Activated CD4-positive, alpha-beta memory T cell treated with anti-CD3 and anti-CD28 coated beads for 36 hours (primary cell): ENCODE measurements at places on chromosomes 3 and 15.

DNA sequence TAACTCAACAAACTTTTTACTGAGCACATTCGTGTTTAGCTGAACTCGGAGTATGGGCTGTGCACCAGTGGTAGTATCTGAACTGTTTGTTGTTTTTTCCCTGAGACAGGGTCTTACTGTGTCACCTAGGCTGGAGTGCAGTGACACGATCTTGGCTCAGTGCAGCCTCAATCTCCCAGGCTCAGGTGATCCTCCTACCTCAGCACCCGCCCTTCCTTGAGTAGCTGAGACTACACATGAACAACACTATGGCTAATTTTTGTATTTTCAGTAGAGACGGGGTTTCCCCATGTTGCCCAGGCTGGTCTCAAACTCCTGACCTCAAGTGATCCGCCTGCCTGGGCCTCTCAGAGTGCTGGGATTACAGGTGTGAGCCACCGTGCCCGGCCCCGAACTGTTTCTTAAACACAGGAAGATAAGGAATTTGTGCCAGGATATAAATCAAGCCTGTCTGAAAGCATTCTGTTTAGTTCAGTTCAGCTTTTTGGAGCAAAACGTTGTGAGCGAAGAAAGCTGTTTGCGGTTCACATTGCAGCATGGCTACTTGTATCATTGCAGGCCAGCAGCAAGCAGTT is 40.4 kb upstream of the SKOR1 start:
- DNase-seq, result no peak

DNA sequence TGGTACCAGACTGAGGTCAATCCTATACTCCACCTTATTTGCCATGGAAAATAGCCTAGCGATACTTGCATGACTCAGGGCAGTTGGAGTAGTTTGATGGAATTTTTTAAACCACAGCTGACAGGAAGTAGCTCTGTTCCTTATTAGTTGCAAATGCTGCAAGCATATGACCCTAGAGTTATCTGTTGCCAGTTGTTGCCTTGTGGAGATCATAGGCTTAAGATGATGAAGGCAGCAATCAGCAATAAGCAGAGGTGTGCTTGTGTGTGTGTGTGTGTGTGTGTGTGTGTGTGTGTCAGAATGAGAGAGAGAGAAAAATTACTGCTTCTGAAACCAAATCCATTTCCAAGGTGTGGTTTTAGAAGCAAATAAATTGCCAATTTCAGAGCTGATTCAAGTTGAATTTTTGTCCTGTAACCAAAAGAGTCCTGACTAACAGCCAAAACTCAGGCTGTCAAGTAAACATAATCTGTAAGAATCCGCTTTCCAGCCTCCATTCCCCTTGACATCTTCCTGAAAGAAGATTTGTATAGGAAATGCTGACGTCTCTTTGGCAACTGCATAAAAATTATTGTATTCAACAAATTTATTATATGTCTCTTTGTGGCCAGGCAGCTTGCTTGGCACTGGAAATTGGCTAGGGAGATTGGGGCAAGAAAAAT is 141.2 kb downstream of the SERPINI1 start:
- DNase-seq, result no peak

GRCh38 chr3:60001369-60001768 is 951.5 kb upstream of the CFAP20DC start:
- DNase-seq, result no peak

GRCh38 chr3:31132132-31132769 is 237.8 kb upstream of the GADL1 start:
- DNase-seq, result no peak

GRCh38 chr3:11991751-11992150 is 12.4 kb upstream of the SYN2 start:
- no peak for DNase-seq

DNA sequence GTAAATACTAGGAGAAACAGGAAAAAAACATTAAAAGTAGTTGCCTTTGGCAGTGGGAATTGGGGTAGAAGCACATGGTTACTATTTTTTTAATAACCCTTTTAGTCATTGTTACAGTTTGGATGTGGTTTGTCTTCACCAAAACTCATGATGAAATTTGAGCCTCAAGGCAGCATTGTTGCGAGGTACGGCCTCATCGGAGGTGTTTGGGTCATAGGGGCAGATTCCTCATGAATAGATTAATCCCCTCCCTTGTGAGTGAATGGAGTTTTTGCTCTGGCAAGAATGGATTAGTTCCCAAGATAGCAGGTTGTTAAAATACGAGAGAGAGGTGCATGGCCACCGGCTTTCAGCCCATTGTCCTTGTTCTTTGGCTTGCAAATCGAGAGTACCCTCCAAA is 92.6 kb downstream of the LEKR1 start:
- no peak for DNase-seq

DNA sequence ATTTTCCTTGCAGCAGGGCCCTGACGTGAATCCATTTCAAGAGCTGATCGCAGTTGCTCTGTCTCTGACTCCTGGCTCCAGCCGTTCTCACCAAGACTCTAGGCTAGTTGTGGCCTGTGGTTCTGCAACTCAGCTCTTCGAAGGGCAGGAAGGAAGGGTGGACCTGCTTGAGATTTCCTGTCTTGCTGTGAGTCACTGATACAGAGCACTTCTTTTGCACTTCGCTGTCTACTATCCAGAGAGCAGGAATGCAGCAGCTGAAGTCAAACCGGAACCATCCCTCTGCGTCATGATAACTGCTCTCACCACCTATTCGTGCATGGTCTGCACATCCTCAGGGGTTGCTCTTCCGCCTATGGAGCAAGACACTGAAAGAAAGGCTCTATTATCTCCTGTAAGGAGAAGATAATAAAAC is 59.7 kb downstream of the RAP2B start:
- peak; percentile 81 for DNase-seq

GRCh38 chr3:12253516-12254343 is 35.1 kb upstream of the PPARG start:
- DNase-seq, result no peak

DNA sequence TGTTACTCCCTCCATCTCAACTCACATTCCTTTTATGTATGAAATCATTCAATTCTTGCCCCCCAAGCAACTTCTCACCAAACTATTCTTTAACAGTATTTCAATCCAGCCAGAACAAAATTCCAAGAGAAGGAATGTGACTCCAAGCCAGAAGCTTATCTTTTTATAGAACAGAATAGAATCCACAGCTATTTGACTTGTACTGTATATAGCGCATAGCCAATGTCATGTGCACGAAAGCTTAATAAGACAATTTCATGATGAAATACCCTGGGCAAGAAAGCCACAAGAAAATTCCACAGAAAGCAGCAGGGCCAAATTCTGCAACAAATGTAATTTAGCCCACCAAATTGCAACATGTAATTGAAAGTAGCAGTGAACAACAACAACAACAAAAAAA is 127.6 kb upstream of the UBE2E2 start:
- no peak for DNase-seq

DNA sequence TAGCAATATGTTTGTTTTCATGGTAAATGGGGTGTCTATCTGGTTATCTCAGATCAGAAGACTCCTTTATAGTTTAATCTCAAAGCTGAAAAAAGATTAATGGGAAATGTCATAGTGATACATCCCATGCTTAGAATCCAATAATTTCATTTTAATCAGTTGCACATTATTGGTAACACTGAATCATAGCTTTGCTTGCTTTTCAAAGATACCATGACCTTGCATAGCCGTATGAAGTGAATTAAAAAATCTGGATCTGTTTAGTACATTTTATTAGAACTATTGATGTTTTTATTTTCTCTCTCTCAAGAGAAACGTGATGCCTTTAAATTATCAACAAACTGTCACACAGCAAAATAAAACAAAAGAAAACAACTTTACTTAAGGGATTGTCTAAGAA is 506.7 kb upstream of the SGO1 start:
- no peak for DNase-seq

- no peak for DNase-seq
Observed at GRCh38 chr3:22982981-22983587, 220.0 kb upstream of the UBE2E2 start.

GRCh38 chr3:139746481-139746880 is 68.7 kb upstream of the NMNAT3 start:
- DNase-seq, result no peak

DNA sequence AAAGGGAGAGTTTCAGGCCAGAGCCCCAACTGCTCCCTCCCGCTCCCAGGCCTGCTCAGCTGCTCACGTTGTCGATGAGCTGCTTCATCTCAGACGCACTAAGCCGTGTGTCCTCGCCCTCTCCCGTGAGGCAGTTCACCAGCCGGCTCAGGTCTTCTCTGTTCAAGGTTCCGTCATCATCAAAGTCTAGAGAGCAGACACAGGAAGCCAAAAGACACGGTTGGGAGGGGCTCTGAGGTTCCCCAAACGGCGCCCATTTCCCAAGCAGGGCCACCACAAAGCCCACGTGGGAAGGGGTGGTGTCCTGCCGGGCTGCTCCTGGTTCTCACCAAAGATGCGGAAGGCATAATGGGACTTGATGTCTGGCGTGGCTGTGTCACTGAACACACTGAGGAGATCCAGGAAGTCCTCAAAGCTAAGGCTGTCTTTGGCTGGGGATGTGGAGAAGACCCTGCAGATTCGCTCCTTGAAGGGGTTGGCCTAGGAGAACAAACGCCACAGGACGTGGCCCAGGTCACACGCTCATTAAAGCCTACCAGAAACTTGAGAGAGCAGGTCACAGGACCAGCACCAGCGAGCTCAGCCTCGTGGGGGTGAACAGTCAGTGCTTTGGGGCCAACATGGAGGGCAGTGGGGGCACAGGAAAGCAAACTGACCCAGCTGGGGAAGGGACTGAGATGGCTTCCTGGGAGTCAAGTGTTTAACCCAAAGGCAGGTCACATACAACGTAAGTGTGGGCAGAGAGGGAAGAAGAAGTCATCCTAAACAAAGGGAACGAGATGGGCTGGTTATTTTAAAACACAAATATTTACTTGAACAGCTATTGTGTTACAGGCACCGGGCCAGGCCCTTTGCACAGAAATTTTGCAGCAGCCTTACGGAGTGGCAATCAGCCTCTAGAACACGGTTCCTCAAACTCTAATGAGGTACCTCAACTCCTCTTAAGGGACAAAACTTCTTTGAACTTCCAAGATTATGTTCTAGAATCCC is 2.4 kb downstream of the CIB1 start:
- peak; percentile 88 for DNase-seq

DNA sequence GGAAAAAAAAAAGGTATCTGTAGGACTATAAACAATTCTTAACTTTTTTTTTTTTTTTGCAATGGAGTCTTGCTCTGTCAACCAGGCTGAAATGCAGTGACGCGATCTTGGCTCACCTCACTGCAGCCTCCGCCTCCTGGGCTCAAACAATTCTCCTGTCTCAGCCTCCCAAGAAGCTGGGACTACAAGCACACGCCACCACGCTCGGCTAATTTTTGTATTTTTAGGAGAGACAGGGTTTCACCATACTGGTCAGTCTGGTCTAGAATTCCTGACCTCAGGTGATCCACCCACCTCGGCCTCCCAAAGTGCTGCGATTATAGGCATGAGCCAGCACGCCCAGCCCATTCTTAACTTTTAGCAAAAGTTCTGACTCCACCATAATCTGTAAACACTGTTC is 50.5 kb downstream of the TRPM7 start:
- no peak for DNase-seq

GRCh38 chr3:66473692-66474091 is 27.1 kb downstream of the LRIG1 start:
- peak; percentile 54 for DNase-seq

GRCh38 chr3:151387842-151388241 is 3.3 kb upstream of the P2RY12 start:
- no peak for DNase-seq

DNA sequence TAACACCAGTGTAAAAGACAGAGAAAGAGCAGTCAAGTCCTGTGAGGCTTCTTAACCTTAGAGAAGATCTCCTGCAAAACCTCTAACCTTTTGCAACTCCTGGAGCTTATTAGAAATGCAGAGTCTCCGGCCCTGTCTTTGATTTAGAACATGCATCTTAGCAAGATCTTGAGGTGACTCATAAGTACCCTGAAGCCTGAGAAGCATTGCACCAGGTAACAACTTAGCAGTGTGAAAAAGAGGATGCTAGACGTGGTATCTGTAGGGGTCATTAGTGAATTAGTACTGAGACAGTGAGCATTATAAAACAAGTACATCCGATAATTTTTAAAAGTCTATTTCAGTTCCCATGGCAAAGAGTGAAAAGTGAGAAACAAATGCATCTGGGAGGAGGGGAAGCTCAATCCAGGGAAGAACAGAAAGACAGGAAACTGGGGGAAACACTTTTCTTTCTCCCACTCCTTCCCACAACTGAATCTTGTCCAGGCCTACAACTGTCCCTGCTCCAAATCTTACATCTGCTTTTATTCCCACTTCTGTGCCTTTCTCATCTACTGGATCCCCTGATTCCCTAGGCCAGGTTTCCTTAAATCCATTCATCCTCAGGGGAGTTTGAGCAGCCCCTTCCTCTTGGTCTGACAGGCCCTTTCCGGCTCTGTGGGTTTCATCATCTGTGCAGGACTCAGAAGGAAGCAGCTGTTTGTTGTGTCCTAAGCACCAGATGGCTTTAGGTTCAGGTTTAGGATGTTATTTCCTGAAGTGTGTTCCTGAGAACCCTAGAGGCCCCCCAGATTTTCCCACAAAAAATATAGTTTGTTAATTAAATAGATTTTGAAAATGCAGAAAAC is 128.1 kb upstream of the IL12A start:
- DNase-seq, result no peak

GRCh38 chr15:101623367-101624304 is 28.5 kb downstream of the TM2D3 start:
- no peak for DNase-seq

- DNase-seq, result no peak
Observed at GRCh38 chr3:168828536-168828935, 732.8 kb upstream of the GOLIM4 start.

DNA sequence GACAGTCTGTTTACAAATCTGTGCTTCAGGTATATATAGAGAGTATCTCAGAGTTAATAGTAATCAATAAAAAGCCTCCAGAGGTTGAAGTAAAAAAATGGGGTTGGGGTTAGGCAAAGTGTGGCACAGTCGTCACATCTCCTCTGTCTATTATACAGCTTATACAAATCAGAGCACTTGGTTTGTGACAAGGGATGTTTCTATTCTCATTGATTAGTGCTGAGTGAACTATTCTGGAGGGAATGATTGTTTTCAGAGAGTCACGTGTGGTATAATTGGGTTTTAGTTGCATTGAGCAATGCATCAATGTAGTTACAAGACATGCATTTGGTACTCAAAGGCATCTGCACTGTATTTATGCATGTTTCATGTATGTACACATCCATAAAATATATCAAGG is 172.9 kb downstream of the EPHA3 start:
- DNase-seq, result no peak

DNA sequence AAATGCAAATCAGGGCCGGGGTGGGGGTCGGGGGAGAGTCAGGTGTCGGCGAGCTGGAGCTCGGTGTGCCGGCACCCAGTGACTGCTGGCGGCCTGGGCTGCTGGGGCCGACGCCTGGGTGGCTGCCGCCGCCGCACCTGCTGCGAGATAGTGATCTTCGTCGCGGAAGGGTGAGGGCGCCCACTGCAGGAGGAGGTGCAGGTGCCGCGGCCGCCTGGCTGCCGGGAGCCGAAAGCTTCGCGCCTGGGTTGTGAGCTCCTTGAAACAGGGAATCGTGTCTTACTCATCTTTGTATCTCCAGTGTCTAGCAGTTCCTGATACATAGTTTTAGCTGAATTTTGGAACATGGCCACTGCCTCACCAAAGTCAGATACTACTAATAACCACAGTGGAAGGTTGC is 64.0 kb upstream of the CPOX start:
- peak; percentile 60 for DNase-seq
